Dermis microvascular lymphatic vessel endothelial cell (primary cell): ENCODE measurements at places on chromosomes 7 and 10. TPM values are rescaled to one million over a fixed set of nuclear protein-coding genes. Genes with fewer than 3 reads are reported as not detected.

DNA sequence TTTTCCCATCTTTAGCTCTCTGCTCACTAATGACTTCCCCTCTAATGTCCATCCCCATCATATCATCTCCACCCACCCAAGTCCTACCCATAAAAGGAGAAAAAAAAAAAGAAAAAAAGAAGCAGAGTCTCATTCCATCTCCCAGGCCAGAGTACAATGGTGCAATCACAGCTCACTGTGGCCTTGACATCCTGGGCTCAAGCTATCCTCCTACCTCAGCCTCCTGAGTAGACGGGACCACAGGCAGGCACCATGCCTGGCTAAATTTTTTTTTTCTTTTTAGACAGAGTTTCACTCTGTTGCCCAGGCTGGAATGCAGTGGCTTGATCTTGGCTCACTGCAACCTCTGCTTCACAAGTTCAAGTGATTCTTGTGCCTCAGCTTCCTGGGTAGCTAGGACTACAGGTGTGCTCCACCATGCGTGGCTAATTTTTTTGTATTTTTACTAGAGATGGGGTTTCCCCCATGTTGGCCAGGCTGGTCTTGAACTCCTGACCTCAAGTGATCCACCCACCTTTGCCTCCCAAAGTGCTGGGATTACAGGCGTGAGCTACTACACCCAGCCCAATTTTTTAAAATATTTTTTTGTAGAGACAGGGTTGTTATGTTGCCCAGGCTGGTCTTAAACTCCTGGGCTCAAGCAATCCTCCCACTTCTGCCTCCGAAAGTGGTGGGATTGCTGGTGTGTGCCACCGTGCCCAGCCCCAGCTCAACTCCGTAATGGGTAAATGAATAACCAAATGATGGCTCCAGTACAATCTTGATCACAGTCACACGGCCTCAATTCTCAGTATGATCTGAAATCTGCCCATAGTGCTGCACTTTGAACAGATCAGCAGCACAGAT lies 24.6 kb upstream of the SGMS1 start:
- no peak for DNase-seq

ATOH7 gene
- not detected in 2 replicates for total RNA-seq

- no peak for DNase-seq
Observed at GRCh38 chr7:120817851-120818250, 40.1 kb downstream of the TSPAN12 start.

DNA sequence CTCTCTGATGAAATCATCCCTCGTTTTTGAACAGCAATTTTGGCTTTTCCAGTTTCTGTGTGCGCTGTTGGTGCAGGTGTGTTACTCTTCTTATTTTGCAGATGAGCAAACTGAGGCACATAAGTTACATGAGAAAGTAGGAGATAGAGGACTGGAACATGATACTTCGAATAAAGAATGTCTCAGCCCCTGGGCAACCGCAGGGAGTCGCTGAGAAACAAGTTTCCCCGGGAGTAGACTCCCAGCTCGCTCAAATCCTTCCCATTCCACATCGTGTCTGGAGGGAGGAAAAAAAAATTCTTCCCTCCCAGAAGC lies 18.0 kb downstream of the MXI1 start:
- no peak for DNase-seq

DNA sequence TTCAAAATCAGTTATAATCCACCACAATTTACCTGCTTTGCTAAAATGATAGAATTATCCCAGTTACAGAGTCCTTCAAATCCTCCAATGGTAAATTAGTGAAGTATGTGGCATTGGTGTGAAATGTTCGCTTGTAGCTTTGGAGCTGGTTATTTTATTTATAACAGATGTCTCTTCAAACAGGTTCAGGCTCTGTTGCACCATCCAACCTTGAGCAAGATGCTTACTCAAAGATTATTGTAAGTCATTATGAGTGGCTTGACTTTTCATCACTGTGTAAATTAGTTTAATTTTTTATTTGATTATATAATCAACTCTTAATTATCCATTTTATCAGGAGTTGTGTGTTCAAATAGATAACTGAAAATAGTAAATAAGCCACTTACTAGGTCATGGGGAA lies 99.4 kb downstream of the BTRC start:
- no peak for DNase-seq

SLC18A2 gene
- under 0.01 TPM in 1 of 2 replicates, not detected in the other for total RNA-seq

DNA sequence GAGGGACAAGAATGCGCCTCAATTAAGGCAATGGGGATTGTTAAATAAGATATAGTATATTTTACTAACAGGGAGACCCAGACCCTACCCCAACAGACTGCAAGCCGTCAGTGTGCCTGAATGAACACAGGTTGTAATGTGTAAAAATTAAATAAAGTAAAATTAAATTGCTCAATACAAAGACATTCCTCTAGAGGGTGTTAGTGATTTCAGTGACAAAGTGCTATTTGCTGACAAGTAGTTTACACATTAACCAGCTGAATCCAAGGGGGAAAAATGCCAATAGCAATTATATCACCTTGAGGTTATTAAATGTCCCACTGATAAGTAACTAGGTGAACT lies 110.5 kb downstream of the EBF3 start:
- peak; percentile 7 for DNase-seq

GRCh38 chr10:5560142-5560816 lies 35.5 kb downstream of the CALML3 start:
- DNase-seq, result no peak

DNA sequence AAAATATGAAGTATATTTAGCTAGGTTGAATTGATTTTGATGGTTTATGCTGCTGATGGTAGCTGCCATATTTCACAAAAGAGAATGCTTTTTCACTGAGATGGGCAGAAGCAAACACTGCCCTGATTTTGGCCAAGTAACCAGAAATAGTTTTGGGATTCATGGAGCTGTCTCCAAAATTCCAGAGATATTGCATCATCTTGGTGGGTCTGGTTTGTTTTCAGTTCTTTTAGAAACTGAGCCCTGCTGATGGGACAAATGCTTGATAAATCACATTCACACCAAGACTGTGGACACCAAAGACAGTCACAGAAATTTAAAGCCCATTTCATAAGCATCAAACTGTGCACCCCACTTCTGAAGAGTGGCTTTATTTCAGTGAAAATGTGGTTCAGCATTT lies 140.5 kb downstream of the BICC1 start:
- DNase-seq, result no peak

DNA sequence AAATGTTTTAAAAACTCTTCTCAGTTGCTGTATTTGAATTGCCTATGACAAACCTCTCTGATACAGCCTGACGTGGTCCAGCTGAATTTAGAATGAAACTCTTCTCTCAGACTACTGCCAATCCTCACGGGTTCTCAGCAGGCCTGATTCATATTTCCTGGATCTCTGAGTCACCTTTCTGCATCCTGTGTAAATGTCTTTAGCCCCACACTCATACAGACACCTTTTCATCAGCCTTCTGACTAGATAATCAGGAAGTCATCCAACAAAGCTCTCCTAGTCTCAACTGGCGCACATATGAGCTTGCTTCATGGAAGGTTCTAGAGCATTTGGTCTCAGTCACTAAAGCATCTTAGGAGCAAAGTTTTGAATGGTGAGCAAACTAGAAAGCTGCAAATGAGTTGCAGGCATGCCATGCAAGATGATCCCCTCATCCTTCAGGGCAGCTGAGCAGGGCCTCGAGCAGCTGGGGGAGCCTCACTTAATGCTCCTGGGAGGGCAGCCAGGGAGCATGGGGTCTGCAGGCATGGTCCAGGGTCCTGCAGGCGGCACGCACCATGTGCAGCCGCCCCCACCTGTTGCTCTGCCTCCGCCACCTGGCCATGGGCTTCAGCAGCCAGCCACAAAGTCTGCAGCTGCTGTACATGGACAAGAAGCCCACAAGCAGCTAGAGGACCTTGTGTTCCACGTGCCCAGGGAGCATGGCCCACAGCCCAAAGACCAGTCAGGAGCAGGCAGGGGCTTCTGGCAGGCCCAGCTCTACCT lies 182.8 kb downstream of the ARHGAP12 start:
- peak; percentile 95 for DNase-seq

- DNase-seq, result no peak
Observed at GRCh38 chr7:113715981-113716856, 202.6 kb downstream of the PPP1R3A start.

ZNF107 gene
- total RNA-seq, result 1.3 and 2.4 TPM in 2 replicates

- DNase-seq, result no peak
Observed at GRCh38 chr7:116985575-116985974, 32.3 kb downstream of the ST7 start.

- no peak for DNase-seq
Observed at GRCh38 chr10:132885451-132886210, 56.7 kb downstream of the CFAP46 start.

DNA sequence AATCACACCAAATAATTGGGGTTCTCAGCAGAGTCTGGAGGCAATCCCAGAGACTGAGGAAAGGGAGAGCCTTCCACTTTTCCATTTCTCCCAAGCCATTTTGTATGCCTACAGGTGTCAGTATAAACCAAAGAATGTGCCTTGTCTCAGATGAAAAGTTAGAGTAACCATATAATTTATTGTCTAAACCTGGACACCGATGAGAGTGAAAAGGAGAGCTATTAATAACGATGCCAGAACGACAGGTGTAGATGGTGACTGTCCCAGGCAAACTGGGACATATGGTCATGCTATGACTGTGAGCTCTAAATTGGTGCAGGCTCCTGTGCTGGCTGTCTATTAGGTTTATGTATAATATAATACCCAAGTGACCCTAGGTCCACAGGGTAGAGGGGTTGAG lies 219.6 kb downstream of the ARHGAP12 start:
- no peak for DNase-seq

DNA sequence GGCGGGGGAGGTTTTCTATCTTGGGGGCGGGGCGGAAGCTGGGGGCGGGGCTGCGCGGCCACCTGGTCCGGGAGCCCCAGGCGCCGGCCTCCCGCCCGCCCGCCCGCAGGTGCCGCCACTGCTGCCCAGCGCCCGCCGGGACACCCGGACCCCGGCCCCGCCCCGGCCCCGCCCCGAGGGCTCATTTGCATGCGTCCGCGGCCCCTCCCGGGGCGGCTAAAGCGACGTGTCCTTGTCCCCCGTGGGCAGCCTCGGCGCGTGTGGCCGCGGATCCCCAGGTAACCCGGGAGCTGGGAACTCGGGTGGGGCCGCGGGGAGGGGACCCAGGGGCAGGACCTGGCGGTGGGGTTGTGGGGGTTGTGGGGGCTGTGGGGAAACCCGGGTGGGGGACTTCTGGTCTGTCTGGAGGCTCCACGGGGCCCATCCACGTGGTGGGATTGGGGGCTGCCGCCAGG lies at the start of gene BHLHA15:
Gene BHLHA15, plus strand, starts transcription at position 219 of the 455 bp plus-strand sequence. CDS start 871 bp downstream, outside the sequence.
- DNase-seq, result no peak

GRCh38 chr10:69580435-69580834 lies 7.2 kb upstream of the NEUROG3 start:
- DNase-seq, result no peak

XRCC2 gene
- total RNA-seq, result 2.0 and 3.7 TPM in 2 replicates

DNA sequence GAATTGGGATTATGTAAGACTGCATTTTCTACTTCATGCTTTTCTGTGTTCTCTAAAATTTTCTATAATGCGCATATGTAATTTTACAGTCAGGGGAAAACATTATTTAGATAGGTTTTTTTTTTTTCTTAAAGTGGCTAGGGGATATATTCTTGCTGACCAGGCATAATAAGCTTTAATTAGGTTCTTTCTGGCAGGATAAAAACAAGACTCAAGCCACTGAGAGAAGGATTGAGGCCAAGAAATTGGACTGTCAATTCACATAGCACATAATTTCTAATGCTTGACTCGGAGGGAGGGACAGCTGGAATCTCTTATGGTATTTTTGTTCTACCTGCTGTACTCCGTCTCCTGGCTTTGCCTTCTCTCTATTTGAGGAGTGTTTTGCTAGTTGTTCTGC lies 119.8 kb upstream of the NPVF start:
- DNase-seq, result no peak

GRCh38 chr10:65377687-65378086 lies 1548.1 kb upstream of the LRRTM3 start:
- DNase-seq, result no peak

- DNase-seq, result no peak
Observed at GRCh38 chr10:63414481-63415260, 51.1 kb downstream of the JMJD1C start.

FFAR4 gene
- not detected in 2 replicates for total RNA-seq

- no peak for DNase-seq
Observed at GRCh38 chr7:139946533-139946932, 116.2 kb downstream of the PARP12 start.

DNA sequence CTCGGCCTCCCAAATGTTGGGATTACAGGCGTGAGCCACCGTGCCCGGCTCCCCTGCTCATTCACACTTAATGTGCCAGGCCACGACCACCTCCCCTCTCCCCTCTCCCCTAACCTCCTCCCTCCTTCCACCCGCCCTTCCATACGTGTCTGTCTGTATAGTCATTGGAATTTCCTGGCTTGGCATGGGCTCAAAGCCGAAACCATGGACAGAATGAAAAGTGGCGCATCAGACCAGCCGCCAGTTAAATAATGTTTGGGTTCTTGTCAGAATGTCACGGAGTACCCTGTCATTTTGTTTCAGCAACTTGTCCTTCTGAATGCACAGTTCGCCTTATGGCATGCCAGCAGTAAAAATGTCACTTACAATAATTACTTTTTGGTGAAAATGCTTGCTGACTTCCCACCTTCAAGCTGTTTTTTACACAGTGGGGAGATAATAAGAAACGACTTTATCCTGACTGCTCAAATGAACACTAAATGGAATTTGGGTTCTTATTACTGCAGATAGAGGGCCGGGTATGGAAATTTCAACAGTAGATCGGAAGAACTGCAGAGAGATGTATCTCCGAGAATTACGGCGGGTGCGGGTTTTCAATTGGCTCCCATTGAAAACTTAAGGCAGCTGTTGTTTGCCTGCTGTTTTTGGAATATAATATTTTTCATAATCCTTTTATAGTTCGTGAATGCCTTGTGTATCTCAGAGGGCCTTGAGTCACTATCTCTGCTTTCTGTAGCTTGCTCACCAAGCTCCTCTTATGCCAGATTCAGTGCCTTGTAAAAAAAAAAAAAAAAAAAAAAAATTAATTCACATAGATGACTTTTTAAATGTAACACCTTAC lies 65.5 kb upstream of the SH2B2 start:
- peak; percentile 74 for DNase-seq

DNA sequence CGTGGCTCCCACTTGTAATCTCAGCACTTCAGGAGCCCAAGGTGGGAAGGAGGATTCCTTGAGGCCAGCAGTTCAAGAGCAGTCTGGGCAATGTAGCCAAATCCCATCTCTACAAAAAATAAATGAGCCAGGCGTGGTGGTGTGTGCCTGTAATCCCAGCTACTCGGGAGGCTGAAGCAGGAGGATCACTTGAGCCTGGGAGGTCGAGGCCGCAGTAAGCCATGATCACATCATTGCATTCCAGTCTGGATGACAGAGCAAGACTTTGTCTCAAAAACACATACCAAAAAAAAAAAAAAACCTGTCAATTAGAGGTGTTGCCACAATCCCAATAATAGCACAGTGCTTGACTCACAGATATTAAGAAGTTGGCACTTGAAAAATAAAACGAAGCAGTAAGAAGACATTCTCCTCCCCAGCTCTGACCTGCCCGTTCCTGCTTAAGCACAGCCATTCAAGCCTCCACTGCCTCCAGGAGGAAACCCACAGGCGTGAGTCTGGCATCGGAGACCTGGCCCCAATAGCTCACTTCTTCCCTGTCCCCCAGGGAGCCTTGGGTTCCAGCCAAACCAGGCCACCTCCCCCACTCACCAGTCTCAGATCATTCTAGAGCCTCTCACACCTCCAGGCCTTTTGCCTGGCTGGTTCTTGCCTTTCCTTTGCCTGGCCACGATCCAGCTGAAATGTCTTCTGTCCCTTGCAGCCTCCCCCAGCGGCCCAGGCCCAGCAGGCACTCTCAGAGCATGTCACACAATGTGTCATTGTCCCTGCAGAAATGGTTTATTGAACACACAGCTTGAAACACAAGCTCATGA lies 45.3 kb upstream of the GTF2I start:
- no peak for DNase-seq

CREB5 gene
- total RNA-seq, result 3.0 and 4.7 TPM in 2 replicates
